ENCODE measurements at places on chromosomes 12 and 14.

DNA sequence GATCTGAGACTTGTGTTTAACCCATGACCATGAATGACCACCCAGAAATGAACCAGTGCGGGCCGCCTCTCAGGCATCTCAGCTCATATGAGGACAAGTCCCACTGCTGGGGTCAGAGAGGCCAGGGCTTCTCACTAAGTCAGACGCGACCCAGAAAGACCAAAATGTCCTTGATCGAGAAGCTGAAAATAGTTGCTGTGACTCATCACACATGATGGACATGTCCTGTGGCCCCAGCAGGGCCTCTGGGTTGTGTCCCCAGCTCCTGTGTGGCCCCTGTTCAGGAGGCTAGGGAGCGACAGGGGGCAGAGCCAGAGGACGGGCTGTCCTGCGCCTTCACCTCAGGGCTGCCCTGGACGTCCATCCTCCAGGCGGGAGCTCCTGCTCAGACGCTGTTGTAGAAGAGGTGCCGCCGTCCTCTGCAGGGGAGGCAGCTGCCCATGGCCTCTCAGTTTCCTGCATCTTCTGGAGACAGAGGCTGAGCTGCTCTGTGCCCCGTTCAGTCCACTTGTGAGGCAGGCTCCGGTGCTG lies 29.0 kb upstream of the FAM181A start:
- no peak for DNase-seq

DNA sequence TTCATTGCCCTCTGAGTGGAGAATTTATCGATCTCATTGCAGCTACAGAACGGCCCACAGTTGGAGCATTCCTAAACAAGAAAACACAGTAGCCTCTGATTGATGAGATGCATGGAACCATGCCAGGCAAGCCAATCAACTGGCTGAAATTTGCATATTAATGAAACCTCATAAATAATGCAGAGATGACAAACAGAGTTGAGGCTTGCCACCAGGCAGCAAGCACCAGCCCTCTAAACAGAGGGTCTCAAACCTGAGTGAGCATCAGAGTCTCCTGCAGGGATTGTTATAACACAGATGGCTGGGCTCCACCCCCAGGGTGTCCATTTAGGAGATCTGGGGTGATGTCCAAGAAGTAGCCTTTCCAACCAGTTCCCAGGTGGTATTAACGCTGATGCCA lies 60.9 kb upstream of the CMKLR1 start:
- no peak for DNase-seq

DNA sequence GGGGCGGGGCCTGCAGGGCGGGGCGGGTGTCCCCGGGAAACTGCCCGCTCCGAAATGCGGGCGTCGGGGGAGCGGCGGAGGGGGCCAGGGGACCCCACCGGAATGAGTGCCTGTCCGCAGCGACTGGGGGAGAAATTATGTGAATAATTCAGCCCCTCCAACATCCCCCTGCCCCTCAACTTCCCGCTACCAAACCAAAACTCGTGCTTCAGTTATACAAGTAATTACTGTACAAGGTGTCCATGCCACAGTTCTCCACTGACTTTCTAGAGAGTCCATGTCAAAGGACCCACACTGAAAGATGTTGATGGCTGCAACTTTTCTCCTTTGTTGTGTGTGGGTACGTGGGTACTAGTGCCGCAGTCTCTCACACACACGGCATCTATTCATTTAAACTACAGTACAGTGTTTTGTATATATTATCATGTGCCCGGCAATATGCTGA lies 414 bp upstream of the CDK17 start:
- no peak for DNase-seq

DNA sequence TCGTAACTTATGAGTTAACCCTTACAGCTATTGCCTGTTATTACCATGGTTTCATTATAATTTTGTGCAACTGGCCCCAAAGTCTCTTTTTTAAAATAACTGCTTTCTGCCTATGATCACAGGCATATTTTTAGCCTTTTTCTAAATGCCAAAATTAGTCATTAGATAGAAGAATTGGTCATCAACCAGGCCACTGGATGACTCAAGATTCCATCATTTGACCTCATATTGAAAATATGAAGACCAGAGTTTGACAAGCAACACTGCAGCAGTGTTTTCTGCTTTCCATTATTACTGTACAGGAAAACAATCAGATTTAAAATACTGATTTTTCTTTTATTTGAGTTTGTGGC lies 54.7 kb upstream of the OTOGL start:
- DNase-seq = no peak

GRCh38 chr14:34461334-34462131 lies 507 bp downstream of the SPTSSA start:
- DNase-seq = peak; percentile 74

- DNase-seq = no peak
Observed at GRCh38 chr12:69495071-69495470, 24.9 kb downstream of the FRS2 start.

GRCh38 chr14:53567236-53567780 lies 389.3 kb downstream of the BMP4 start:
- DNase-seq = no peak

DNA sequence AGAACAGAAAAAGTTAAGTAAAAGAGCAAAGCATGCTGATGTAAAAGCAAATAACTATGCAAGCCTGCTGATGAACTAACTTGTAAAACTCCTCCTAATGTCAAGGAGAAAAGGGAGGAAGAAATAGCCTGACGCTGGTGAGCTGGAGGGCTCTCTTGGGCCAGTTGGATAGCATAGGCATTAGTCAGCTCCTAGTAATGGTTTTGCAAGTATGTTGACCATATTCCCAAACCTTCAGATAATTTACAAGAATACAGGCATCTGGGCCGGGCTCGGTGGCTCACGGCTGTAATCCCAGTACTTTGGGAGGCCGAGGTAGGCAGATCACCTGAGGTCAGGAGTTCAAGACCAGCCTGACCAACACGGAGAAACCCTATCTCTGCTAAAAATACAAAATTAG lies 871.4 kb downstream of the C12orf50 start:
- no peak for DNase-seq

DNA sequence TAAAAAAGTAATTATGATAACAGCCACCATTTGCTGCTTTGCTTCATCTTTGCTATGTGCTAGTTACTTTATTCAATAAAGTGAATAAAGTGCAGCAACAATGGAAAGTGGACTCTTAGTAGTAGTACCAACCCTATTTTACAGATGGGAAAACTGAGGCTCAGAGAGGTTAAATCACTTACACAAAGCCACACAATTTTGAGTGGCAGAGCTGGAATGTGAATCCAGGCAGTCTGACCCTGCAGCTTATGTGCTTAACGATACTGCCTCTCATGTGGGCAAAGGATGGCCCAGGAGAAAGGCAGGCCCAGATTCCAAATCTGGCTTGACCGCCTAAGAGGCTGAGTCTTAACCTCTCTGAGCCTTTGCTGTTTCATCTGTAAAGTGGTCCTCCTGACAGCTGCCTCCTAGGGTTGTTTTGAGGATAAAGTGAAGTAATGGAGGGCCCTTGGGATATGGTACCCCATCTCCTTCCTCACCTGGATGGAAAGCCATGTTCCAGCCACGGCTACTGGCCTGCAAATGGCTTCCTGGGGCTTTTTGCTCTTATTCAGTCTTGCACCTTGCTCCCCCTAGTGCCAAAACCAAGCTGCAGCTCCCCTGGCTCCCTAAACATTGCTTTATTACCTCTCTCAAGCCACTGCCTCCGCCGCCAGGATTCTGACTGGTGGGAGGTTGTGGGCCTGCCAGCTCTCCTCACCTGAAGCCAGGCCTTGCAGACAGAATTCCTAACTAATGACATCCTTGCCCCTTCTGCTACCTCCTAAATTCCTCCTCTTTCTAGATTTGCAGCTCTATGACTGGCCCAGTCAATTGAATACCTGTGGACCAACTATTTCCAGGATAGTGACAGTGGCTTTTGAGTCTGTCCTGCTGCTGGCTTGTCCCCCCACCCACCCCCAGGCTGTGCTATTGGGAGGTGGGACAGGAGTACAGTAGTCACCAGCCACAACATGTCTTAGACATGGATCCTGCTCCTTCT lies 283.3 kb upstream of the PWP1 start:
- peak; percentile 60 for DNase-seq

- DNase-seq = no peak
Observed at GRCh38 chr12:53756300-53757100, 4.7 kb upstream of the CISTR start.

GRCh38 chr14:97603201-97603600 lies 806.0 kb downstream of the VRK1 start:
- DNase-seq = no peak

- no peak for DNase-seq
Observed at GRCh38 chr14:27725482-27725881, 1041.1 kb upstream of the FOXG1 start.

- peak; percentile 87 for DNase-seq
Observed at GRCh38 chr12:54384591-54385041, at the start of gene ZNF385A. Gene ZNF385A (minus strand): TSS chr12:54384733. CDS start chr12:54384514, 219 bp downstream.

DNA sequence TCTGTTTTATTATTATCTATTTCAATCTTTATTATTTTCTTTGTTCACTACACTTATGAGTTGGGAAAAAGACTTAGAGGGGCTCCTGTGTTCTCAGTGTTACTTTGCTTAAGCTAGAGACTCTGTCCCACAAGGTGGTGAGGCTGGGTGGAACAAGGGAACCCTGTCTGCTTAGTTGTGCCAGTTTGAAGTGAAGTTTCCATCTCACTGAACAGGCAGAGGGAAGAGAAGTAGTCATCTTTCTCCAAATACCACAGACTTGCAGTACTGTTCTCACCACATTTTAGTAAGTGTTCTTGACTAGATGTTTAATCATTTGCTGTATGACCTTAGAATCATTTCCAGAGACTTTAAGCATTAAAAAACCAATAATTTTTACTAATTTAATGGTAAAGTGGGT lies 195.7 kb upstream of the NEDD1 start:
- no peak for DNase-seq

GRCh38 chr12:25186788-25187402 lies 8.1 kb downstream of the DNAI7 start:
- DNase-seq = no peak

- DNase-seq = no peak
Observed at GRCh38 chr14:45083617-45083975, 320 bp upstream of the PRPF39 start.

GRCh38 chr14:90489916-90490719 lies 93.3 kb downstream of the CALM1 start:
- no peak for DNase-seq

DNA sequence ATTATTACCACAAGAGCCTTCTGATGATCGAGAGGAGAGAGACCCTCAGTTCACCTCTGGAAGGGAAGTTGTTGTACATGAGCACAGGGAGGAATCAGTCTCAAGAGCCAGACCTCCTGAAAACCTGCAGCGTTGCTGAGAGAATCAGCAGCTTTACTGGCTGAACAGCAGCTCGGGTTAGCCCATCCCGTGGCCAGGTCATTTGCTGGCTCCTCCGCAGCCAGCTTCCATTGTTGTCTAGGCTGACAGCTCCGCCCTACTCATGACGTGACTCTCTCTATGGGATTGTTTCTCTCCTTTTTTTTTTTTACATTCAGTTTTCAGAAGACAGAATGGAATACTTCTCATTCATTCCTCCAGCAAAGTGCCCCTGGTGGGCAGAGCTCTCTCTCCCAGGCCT lies 69.9 kb downstream of the TGFB3 start:
- no peak for DNase-seq

GRCh38 chr12:130765186-130765659 lies 49.1 kb upstream of the RIMBP2 start:
- DNase-seq = peak; percentile 35

DNA sequence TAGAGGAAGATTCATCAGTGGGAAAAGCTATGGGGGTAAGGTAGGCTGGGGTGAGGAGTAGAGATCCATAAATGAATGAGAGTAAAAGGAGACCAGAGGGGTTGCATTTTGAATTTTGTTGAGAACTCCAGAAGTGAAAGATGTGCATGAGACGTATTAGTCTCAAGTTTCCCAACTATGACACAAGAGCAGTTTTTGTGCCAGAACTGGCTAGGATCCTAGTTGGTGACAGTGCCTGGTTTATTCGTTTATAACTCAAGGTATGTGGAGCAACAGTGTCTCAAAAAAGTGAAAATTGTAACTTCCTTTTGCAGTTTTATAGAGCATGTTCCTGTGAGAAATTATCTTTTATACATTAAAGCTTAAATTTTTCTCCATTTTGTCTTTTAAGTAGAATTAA lies 377.0 kb downstream of the NPAS3 start:
- DNase-seq = no peak

DNA sequence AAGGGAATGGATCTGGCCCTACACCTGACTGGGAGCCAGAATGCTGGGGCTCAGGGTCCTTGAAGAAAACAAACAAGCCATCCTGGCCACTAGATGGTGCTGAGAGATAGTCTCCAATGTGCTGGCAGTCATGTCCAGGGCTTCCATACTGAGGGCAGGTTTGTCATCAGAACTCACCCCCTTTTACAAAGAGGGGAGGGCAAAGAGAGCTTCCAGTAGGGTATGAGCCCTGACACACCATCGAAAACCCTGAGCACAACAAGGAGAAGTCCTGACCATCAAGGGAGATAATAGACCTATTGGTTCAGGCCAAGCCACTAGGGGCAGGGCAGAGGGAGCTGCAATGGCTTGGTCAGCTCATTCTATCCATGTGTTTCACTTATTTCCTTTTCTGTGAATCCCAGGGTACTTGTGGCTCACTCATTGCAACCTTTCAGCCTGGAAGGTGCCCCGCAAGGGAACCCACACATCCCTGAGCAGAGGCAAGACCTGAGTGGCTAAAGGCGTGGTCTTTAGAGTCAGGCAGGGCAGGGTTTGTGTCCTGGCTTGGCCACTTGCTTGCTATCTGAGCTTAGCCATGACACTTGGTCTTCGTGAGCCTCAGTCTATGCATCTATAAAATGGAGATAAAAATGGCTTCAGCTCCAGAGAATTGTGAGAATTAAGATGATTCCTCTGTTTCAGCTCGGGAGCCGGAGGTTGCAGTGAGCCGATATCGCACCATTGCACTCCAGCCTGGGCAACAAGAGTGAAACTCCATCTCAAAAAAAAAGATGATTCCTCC lies 6.2 kb upstream of the PLEKHH1 start:
- peak; percentile 62 for DNase-seq
